Stimulated activated CD4-positive, alpha-beta T cell treated with anti-CD3 and anti-CD28 coated beads, Interleukin-4, amount 100 ng/mL, for 1 hour (primary cell): ENCODE measurements at places on chromosomes 12 and 14.

DNA sequence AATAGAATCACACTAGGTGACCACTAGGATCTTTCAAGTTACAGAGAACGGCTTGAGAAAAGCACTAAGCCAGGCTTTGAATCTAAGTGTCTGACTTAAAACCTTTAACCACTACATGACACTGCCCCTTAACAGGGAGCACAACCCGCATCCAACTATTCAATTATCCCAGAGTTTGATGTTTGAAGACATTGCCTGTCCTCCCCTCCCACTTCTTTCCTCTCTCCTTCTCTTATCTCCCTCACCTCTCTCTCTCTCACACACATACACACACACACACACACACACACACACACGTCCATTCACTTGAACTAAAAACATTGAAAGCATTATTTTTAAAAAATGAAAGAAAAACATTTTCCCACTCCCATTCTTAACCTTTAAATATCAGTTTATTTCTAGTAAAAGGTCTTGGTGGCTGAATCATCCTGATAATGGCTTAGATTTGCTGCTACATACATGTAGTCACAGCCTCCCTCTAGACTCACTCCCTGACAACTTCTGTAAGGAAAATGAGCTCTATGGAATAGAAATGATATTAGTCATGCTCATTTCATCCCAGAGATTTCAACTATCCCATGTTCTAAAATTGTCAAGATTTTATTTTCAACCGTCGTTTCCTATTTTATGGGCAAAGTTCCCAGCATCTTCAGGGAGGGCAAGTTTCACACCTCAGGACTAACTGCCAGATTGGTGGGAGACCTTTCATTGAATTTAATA lies 53.5 kb upstream of the RAP1B start:
- DNase-seq = no peak

DNA sequence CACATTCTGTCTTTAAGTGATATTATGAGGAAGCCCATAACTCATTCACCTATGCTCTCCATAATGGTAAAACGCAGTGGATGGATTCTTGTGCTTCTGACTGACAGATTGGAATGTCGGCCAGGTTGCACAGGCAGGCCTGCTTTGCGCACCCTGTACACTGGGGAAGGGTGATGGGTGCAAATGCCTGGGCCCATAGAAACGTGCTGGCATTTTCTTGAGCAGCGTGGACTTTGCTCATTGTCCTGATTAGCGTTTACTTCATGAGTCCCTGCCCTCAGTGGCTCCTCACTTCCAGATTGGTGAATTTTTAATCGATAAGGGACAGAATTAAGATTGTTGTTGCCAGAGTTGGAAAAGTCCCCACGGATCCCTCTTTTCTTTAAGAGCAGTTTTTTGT lies 80.9 kb upstream of the TRAF3 start:
- DNase-seq = no peak

DNA sequence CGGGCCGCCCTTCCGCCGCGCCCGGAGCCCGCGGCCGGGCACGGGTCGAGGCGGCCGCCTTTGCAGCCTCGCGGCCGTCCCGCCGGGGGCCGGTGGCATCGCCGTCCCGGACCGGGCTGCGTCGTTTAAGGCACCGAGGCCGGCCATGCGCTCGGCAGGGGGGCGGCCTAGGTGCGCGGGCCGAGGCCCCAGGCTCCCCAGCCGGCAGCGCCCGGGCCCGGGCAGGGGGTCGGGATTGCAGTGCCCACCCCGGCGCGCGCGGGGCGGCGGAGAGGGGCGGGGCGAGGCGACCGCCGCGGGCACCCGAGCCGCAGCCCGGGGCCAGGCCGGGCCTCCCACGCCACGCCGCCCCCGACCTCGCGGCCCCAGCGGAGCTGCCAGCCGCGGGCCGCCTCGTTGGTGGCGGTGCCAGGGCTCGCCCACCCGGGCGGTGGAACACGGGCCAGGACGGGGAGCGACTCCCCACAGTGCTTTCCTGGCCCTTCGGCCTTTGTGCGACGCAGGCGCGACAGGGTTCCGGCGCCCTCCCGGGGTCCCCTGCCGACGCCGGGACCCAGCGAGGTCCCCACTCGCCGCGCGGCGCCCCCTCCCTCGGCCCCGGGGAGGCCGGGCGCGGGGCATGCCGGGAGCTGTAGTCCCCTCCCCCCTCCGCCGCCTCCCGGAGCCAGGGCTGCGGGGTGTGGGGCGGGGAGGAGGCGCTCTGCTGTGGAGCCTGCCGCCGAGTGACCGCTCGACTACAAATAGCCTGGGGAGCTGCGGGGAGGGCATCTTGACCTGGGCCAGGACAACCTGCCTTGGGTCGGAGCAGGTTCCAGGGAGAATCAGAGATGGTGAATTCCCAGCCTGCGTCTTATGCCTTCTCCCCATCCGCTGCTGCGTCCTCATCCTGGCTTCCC lies 769 bp downstream of the FKBP4 start:
- peak; percentile 79 for DNase-seq

DNA sequence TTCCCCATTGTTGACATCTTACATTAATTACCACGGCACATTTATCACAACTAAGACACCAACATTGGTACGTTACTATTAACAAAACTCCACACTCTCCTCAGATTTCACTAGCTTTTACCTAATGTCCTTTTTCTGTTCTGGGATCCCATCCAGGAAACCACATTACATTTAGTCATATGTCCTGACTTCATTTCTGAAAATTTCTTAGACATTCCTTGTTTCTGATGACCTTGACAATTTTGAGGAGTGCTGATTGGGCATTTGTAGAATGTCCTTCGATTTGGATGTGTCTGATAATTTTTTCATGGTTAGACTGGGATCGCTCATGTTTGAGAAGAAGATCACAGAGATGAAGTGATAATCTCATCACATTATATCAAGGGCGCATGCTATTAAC lies 34.6 kb upstream of the ACSM4 start:
- no peak for DNase-seq

DNA sequence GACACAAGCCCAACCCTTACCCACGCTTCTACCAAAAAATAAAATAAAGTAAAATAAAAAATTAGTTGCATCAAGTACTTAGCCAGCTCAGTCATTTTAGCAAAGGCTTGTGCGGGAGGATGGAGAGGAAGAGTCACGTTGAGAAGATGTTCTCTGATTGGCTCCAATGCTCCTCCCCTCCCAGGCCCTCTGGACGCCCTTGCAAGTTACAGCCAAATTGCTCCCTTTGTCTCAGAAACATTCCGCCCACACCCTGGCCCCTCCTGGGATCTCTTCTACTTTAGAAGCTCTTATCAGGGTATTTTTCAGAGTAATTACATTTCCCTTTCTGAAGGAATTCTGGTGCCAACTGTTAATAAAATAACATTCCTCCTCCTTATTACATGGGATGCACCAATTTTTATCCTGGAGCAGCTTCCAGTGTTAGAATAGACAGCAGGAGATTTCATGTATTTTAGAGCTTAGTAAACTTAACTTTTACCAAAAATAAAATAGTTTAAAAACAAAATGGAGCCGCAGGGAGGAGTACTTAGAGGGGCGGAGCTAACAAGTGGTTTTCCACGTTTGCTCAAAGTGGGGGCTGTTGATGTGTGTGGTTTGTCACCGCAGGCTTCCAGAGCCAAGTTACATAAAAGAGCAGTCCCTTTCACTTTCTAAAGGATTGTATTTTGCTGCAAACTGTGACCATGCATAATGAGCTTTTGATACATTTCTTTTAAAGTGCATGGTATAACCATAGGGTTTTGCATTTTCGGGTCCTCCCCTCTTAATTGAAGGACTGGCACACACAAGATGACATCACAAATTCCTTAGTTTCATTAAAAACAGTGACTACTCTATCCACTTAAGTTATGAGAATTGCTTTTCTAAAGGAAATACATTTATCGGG lies 71.7 kb upstream of the RAP1B start:
- DNase-seq = peak; percentile 14

DNA sequence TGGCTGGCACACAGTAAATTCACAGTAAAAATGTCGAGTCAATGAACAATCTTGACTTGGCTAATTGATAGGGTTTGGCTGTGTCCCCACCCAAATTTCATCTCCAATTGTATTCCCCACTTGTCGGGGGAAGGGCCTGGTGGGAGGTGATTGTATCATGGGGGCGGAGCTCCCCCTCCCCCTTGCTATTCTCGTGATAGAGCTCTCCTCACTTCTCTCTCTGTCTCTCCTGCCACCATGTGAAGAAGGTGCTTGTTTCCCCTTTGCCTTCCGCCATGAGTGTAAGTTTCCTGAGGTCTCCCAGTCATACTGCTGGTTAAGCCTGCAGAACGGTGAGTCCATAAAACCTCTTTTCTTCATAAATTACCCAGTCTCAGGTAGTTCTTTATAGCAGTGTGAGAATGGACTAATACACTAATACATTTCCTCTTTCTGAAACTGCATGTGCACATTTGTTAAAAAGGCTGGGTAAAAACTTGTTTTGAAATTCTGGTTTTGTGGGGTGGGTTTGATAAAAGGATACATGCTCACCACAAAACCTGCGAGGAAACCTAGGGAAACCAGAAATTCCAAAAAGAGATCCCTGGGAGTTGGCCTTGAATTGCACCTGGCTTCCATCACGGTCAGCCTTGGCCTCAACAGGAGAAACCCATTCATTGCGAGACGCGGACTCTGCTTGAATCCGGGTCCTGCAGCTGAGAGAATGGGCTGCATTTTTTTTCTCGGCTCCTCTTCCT lies 16.2 kb upstream of the MYL2 start:
- no peak for DNase-seq

DNA sequence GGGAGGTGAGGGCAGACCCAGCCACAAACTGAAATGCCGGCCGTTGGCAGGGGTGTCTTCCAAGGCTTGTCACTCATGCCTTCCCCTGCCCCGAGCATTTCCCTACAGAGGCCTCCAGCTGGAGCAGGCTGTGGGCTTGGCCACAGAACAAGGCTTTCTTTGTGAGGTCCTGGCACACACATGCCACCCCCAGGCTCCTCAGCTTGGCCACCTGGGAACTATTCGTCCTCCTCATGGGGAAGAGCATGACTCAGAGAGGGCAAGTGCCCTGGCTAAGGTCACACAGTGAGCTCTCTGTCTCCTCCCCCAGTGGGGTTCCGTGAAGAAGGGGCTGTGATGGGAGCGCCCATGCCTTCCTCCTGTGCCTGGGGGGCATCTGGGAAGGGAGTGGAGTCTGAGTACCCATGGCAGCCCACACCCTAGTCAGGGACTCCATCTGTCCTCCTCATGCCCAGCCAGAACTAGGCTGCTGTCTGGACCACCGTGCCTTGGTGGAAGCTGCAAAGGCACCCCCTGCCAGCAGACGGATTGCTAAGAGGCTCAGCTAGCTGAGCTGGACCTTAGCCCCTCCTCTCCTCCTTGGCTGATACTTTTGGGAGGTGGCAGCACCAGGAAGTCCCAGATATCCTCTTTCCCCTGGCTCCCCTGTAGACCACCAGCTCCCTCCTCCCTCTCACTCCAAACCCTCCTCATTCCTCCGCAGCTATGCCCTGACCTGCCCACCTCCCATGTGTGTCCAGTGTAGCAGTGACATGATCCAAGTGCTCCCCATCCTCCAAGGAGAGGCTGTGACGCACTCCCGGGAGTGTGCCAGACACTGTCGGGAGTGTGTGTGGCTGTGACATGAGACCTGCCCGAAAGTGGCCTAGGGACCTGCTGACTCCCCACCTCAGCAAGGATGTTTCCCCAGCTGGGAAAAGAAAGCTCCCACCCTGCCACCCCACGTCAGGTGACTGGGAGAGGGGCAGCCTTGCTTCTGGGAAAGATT lies 21.4 kb downstream of the ABCB9 start:
- DNase-seq = no peak

DNA sequence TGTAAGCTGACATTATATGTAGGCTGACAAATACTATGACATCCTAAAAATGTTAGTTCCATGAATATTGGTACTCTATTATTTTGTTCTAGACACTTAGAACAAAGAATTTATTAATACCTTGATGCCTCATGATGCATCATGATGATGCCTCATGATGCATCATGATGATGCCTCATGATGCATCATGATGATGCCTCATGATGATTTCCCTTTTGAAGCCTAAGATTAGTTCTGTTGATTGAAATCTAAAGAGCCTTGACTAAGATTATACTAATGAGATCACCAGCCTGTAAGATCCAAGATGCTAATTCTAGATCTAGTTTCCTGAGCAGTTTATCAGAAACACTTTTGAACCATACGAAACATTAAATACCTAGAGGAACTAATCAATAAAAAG lies 4.6 kb upstream of the CEP128 start:
- DNase-seq = no peak

DNA sequence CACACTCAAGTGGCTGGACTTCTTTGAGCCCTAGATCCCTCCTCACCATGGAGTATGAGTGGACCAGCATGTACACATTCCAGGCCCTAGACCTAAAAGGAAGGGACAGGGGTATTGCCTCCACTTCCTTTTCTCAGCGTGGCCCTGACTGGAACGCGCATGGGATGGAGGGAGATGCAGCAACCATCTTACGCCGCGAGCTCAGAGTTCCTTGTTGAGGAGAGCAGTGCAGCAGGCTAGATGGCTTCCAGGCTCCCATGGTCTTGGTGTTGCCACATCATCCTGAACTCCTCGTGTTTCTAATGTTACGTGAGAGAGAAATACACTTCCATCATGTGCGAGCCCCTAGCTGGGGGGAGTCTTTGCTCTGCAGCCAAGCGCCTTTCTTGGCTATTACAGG lies 61.8 kb upstream of the DIO3 start:
- no peak for DNase-seq

DNA sequence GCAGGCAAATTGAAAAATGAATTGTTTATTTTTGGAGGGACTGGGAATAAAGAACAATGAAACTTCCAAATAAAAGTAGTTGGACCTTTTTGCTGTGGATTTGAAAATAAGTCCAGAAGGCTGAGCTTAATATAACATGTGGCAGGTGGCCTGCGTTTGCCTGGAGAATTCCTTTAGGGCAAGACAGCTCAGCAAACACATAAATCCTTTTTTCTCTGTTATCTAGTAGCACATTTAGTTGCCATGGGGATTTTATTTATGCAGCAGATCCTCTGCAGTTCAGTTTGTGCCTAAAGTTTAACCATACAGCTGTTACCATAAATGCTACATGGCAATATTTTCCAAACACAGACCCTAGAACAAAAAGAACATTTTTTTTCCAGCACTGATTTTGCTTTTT lies 180.0 kb downstream of the NPAS3 start:
- no peak for DNase-seq

DNA sequence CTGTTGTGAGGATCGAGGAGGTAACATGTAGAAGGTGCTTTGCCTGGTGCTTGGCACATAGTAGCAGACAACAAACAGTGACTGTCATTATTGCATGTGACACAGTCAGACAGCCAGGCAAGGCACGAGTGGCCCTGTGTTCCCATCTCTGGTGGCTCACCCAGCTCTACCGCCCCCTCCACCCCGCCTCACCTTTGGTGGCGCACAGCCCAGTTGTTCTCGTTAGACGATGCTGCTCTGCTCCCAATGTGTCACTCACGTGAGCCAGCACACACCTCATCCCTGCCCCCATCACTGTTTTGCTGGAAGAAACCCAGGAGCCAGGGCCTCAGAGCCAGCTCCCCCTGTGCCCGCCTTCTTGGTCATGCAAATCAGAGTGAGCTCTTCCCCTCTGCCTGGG lies 113.3 kb downstream of the CALM1 start:
- no peak for DNase-seq
